Ammon's horn (tissue), 1 donor: ENCODE measurements at places on chromosomes 2 and 18.

- no peak for DNase-seq
These were observed 265.9 kb downstream of the TFCP2L1 start for GRCh38 chr2:121019071-121019470.

DNA sequence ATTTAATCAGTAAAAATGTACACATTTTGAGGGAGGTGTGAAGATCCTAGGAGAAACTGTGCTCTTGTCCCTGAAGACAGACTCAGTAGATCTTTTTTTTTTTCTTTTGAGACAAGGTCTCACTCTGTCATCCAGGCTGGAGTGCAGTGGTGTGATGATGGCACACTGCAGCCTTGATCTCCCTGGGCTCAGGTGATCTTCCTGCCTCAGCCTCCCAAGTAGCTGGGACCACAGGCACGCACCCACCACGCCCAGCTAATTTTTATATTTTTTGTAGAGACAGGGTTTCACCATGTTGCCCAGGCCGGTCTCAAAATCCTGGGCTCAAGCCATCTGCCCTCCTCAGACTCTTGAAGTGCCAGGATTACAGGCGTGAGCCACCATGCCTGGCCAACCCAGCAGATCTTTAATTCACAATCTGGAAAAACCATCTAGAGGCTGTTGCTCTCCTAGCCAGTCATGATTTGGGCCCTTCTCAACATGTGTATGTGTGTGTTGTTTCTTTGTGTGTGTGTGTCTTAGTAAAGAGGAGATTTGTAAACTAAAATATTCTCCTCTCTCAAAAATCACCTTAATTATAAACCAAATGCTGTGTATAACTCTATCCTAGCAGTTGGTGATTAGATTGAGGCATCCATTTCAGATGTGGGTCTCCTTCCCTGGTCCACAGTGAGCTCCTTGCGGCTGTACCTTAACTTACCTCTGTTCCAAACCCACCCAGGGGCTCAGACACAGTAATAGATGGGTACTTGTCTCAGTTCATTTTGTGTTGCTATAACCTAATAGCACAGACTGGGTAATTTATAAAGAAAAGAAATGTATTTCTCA, 3.9 kb upstream of the MYCN start:
- no peak for DNase-seq

DNA sequence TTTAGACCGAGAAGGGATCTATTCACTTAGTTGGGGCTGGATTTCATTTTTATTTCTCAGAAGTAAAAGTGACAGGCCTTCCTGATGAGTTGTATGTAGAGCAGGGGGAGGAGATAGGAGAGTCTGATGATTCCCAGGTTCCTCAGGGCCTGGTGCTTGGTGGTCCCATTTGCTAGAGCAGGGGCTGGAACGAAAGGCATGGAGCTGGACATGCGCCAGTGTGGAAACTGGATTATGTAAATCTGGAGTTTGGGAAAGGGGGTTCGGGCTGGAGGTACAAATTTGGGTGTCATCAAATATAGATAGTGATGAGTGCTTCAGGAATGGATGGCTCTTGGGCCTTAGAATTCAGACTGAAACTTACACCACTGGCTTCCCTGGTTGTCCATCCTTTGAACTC, 27.5 kb downstream of the GNLY start:
- no peak for DNase-seq

DNA sequence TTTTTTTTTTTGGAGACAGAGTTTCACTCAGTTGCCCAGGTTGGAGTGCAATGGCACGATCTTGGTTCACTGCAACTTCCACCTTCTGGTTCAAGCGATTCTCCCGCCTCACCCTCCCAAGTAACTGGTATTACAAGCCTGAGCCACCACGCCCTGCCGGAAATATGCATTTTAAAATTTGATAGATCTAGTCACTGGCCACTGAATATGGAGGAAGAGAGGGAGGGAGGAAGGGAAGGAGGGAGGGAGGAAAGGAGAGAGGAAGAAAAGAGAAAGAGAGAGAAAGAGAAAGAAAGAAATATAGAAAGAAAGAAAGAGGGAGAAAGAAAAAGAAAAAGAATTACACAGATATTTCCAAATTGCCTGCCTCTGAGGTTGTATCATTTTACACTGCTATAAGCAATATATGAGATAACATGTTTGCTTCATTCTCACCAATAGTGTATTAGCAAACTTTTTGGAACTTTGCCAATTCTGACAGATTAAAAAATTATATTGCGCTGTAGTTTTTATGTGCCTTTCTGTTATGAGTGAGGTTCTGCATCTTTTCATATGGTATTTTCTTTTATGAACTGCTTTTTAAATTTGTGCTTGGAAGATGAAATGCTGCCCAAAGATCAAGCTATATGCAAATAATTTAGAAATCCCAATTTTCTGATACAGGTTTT, 161.2 kb upstream of the MAP3K20 start:
- DNase-seq: no peak
